ENCODE measurements at places on chromosomes 1 and 21.

DNA sequence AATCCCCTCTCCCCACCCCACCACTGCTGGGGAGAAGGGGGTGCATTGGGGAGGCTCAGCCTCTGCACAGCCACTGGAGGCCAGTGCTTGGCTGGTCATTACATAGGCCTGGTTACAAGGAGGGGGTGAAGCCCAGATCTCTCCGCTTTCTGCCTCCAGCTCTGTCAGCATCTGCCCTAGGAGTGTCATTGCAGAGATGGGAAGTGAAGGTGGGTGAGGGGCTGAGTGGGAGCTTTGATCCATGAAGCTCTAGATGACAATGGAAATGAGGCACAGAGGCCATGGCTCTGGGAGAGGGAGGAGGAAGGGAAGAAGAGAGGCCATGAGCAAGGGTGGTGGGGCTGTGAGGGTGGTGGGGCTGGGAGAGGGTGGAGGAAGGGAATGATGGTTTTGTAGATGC is 411.6 kb downstream of the MATN1 start:
- no peak for DNase-seq

GRCh38 chr21:36323032-36323431 is 3.0 kb downstream of the MORC3 start:
- no peak for DNase-seq

- DNase-seq = peak; percentile 65
Measured at GRCh38 chr1:223683586-223684487, 18.3 kb upstream of the CAPN8 start.

GRCh38 chr1:171913385-171913784 is 72.1 kb downstream of the DNM3 start:
- DNase-seq = no peak

DNA sequence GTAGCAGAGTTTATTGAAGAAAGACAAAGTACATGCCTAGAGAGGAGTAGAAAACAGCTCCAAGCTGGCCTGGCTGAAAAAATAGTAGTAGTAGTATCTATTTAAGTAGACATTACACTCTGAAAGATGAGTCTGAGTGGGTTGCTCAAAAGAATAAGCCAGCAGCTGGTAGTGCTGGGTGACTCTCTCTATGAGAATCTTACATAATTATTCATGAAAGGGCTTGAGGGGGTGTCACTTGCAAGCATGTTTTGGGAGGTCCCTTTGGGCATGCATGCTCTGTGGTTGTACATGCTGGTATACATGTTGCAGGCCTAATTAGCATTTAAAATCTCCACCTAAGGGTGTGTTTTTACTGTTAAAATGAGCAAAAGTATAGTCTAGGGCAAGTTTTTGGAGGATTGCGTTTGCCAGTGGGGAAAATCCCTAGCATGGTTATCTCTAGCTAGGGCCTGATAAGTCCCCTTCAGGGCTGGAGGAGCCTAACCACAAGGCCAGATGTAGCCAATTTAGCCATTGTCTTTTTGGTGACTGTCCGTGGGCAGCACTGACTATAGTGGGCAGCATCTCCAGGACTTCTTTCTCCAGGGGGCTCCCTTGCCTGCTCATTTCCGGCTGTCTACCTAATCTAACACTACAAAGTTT is 11.0 kb upstream of the FCGR2A start:
- DNase-seq = no peak

DNA sequence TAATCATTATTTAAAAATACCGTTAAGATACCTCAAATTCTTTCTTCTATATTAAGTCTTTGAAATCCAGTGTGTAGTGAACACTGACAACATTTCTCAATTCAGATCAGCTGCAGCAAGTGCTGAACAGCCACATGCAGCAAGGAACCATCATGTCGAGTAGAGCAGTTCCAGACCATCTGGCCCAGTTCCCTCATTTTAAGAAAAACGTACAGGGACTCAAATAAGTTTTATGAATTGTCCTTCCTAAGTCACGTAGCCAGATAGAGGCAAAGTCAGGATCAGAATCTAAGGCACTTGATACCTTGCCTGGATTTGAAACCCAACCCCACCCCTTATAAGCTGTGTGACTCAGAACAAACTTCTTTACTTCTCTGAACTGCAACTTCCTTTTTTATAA is 132.4 kb downstream of the PROX1 start:
- DNase-seq = no peak

GRCh38 chr1:100387209-100387608 is 34.9 kb downstream of the CDC14A start:
- DNase-seq = no peak

GRCh38 chr1:110203021-110203661 is 7.0 kb upstream of the KCNC4 start:
- DNase-seq = no peak

GRCh38 chr1:178091986-178092745 is 1.7 kb upstream of the RASAL2 start:
- no peak for DNase-seq

DNA sequence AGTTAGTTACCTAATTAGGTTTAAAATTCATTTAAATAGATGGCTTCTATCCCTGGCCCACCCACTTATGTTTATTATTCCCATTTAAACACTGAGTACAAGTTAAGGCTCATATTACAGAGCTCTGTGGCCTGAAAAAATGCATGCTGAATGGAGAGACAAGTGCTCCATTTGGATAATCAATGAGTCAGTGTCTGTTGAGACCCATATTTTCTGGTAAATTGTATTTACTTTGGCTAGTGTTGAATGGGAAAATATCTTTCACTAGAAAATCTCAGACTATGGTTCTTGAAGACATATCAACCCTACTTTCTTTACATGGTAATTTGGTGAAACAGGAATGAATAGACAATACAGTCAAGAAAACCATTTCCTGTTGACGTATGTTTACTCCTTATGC is 356.0 kb downstream of the S1PR1 start:
- DNase-seq = no peak

GRCh38 chr1:222996310-222996975 is 146.6 kb downstream of the TLR5 start:
- DNase-seq = no peak

DNA sequence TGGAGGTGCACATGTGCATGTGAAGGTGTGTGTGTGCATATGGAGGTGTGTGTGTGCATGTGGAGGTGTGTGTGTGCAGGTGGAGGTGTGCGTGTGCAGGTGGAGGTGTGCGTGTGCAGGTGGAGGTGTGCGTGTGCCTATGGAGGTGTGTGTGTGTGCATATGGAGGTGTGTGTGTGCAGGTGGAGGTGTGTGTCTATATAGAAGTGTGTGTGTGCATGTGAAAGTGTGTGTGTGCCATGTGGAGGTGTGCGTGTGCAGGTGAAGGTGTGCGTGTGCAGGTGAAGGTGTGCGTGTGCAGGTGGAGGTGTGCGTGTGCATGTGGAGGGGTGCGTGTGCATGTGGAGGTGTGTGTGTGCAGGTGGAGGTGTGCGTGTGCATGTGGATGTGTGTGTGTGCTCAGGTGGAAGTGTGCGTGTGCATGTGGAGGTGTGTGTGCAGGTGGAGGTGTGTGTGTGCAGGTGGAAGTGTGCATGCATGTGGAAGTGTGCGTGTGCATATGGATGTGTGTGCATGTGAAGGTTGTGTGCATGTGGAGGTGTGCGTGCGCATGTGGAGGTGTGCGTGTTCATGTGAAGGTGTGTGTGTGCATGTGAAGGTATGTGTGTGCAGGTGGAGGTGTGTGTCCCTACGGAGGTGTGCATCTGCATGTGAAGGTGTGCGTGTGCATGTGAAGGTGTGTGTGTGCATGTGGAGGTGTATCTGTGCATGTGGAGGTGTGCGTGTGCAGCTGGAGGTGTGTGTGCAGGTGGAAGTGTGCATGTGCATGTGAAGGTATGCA is 13.5 kb downstream of the C1orf74 start:
- DNase-seq = no peak

DNA sequence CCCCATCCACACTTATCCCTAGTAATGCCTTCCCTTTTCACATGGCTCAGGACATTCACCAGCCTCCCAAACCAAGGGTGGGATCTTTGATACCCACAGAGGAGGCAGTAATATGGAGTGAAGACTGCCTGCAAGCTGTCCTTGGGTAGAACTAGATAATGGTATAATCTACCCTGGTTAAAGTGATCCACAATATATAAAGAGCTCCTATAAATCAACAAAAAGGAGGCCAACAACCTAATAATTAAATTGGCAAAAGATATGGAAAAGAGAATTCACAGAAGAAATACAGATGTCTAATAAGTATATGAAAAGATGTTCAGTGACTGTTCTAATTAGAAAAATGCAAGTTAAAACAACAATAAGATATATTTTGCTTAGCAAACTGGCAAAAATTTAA is 30.7 kb upstream of the SPOCD1 start:
- DNase-seq = no peak

DNA sequence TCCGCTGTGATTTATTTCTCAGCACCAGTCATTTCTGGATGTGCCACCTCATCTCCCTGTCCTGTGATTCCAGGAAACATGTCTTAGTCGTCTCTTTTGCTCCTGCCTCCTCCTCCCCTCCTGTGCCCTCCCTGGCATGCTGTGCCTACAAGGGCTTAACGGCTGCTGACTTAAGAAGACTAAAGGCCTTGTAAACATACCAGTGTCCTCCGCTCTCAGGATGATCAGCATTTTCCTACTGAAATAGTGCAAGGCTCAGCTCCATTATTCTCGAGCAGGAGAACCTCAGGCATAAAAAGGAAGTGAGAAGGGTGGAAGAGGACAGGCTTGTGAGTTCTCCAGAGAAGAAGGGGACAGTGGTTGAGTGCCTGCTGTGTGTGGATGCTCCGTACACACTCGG is 61.6 kb upstream of the RUNX3 start:
- no peak for DNase-seq

GRCh38 chr1:243598433-243598832 is 251.6 kb downstream of the AKT3 start:
- DNase-seq = no peak

GRCh38 chr1:212678456-212679410 is 20.9 kb downstream of the BATF3 start:
- DNase-seq = no peak

DNA sequence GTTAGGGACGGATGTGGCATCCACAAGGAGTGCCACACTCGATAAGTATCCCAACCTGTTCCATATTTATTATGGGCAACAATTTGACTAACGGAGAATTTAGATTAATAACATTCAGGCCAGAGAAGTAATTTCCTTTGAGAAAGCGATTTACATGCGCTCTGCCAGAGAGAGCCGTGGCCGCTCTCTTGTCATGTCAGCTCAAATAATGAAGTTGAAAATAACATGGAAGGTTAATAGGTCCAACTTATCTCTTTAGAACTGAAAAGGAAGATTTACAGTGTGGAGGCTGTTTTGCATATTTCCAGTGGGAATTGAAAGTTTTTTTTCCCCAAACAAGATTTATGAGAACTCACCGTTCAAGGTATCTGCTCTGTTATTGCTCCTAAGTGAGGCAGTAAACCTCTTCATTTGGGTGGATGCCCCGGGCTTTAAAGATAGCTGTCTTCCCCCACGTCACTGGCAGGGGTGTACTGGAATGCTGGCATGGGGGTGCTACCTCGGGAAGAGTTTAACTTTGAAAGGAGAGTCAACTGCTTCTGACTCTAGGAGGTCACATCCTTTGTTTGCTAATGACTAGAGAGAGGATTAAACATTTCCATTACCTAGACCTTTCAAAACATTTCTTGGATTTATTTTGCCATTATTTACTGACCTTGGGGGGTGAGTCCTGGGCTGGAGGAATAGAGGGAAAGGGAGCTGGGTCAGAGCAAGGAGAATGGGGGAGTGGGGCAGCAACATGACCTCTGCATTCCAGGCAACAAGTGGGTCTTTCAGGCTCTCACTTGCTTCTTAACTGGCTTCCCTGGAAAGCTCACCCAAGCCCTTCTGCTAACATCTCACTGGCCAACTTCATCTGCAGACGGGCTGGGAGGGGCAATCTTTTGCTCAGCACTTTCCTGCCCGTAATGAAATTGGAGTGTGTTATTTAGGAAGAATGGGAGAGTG is 204.2 kb downstream of the CAMTA1 start:
- DNase-seq = no peak

- DNase-seq = no peak
Measured at GRCh38 chr1:42759114-42759513, 7.7 kb downstream of the P3H1 start.

DNA sequence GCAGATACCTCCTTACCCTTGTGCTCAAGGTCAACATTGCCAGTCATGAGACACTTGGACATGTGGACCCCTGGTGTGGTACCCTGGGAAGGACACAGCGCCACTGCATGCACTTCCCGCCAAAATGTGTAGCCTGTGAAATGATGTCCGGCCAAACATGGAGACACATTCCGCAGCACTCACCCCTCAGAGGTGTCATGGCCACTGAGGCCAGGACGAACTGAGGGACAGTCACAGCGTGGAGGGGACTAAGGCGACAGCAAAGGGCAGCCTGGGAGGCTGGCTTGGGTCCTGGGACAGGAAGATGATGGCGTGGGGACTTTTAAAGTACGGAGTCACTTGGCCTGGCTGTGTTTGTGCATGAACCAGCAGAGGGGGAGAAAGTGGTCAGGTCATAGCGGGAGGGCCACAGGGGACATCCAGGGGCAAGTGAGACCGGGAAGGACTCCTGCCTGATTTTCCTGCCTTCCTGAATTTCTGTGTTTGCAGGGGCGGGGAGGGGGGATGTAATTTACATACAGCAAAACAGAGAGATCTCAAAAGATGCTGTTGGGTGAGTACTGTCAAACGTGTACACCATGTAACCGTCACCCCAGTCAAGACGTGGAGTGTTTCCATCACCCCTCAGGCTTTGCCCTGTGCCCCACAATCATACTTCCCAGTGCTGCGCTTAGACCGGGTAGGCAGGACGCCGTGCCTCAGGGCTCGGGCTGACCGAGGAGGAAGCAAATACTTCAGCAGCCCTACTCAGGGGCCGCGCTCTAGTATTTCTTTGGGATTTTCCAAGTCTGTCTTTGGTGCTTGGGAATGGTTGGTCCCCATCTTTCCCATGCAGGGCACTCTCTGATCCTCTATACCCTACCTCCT is 45.2 kb downstream of the WDR4 start:
- no peak for DNase-seq

DNA sequence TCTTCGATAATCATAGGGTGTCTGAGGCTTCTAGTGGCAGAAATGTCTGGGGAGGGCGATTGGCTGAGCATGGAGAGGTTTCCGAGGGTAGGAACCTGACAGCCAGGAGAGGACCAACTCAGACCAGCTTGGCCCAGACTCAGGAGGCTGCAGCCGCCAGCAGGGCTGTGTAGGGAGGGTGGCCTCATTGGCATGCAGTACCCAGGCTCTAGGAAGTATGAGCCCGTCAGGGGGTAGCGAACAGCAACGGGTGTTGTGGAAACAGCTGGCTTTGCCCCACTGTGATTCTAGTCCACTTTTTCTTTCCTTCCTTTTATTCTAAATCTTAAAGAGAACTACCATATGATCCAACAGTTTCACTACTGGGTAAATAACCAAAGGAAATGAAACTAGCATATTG is 103.3 kb downstream of the DIRAS3 start:
- no peak for DNase-seq

- DNase-seq = peak; percentile 17
Measured at GRCh38 chr1:180198611-180199010, 31.5 kb upstream of the LHX4 start.

- no peak for DNase-seq
Measured at GRCh38 chr1:52530563-52531144, 22.2 kb downstream of the TUT4 start.
